Epithelial cell of proximal tubule (primary cell): ENCODE measurements at places on chromosomes 2 and 18.

GRCh38 chr2:74779587-74780135 lies 54.3 kb upstream of the HK2 start:
- DNase-seq = no peak

GRCh38 chr2:173831312-173832229 lies 133.6 kb downstream of the SP3 start:
- no peak for DNase-seq

GRCh38 chr2:190603374-190603773 lies 45.5 kb upstream of the NAB1 start:
- no peak for DNase-seq

GRCh38 chr2:170573671-170574070 lies 141.5 kb upstream of the SP5 start:
- DNase-seq = no peak

- DNase-seq = no peak
Measured at GRCh38 chr2:76711490-76711889, 810.7 kb downstream of the LRRTM4 start.

DNA sequence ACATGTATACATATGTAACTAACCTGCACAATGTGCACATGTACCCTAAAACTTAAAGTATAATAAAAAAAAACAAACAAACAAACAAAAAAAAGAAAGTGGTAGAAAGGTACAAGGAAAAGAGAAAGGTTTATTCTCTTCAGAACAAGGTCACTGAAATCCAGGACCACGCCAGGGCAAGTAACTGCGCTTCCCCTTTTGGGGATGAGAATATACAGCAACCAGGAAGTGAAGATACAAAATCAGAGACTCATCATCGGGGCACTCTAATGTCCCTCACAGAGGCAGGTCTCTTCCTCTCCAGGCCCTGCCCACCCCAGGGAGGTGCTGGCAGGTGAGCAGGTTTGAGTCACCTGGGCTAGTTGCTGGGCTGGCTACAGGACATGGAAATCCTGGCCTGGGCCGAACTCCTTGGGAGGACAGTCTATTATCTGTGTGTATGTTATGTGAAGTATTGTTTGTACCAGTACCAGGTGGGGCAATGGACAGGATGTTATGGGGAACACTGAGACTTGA lies 100.4 kb upstream of the GPR45 start:
- DNase-seq = no peak

DNA sequence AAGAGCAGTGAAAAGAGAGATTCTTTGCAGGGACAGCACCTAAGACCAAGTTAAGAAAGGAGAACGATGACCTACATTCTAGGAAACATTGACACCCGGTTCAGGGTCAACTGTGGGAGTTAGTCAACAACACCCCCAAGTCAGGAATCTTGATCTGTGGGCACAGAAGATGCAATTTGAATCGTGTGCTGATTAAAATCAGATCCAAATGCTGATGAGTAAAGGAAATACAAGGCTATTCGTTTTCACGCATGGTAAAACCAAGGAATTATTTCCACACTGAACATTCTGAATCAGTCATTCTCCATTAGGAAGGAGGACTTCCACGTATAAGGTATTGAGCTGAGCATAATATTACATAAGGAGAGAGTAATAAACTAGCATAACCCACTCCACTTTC lies 124.2 kb downstream of the COPS8 start:
- DNase-seq = no peak
